NCI-H460 (cell line): ENCODE measurements at places on chromosomes 7 and 10. TPM values are rescaled to one million over a fixed set of nuclear protein-coding genes. Genes with fewer than 3 reads are reported as not detected.

The WDR86 gene
- total RNA-seq = not detected in 2 replicates

The EIF5AL1 gene
- 0.30 and 0.40 TPM in 2 replicates for total RNA-seq

The NEURL1 gene
- 0.14 TPM in 1 of 2 replicates, not detected in the other for total RNA-seq

The IDI2 gene
- total RNA-seq = not detected in 2 replicates

The CUZD1 gene
- total RNA-seq = 1.6 and 2.2 TPM in 2 replicates

The SPAG6 gene
- total RNA-seq = not detected in 2 replicates

The PDZD7 gene
- total RNA-seq = 0.52 and 0.55 TPM in 2 replicates

The TACC2 gene
- 24.4 and 31.1 TPM in 2 replicates for total RNA-seq

The GPR26 gene
- total RNA-seq = not detected in 2 replicates

The TFR2 gene
- 1.4 and 3.8 TPM in 2 replicates for total RNA-seq

The SKAP2 gene
- 52.1 and 54.7 TPM in 2 replicates for total RNA-seq

The CDH23 gene
- under 0.01 TPM in 1 of 2 replicates, not detected in the other for total RNA-seq

The NSMCE4A gene
- total RNA-seq = 69.4 and 76.5 TPM in 2 replicates

The NODAL gene
- total RNA-seq = not detected in 2 replicates

The SOSTDC1 gene
- 0.10 TPM in 1 of 2 replicates, not detected in the other for total RNA-seq

The ZNF37A gene
- 11.9 and 16.3 TPM in 2 replicates for total RNA-seq

The EIF3B gene
- 182 and 202 TPM in 2 replicates for total RNA-seq

The PTPN20 gene
- 18.1 and 21.1 TPM in 2 replicates for total RNA-seq

The CYP26A1 gene
- total RNA-seq = not detected in 2 replicates

The TMEM270 gene
- total RNA-seq = 0.55 TPM in 1 of 2 replicates, not detected in the other

The PYROXD2 gene
- 4.6 and 5.0 TPM in 2 replicates for total RNA-seq

The STEAP4 gene
- 0.10 and 0.29 TPM in 2 replicates for total RNA-seq

The SEC23IP gene
- total RNA-seq = 34.9 and 41.3 TPM in 2 replicates
